ENCODE measurements at places on chromosomes 11 and 22.
A peak's percentile ranks its signal among the peaks of the same experiment; 100 is the strongest.

GRCh38 chr22:20203142-20203551 is 52.3 kb upstream of the CCDC188 start:
- ATAC-seq, result no peak

GRCh38 chr11:32385998-32386397 is 49.3 kb downstream of the WT1 start:
- ATAC-seq, result no peak

DNA sequence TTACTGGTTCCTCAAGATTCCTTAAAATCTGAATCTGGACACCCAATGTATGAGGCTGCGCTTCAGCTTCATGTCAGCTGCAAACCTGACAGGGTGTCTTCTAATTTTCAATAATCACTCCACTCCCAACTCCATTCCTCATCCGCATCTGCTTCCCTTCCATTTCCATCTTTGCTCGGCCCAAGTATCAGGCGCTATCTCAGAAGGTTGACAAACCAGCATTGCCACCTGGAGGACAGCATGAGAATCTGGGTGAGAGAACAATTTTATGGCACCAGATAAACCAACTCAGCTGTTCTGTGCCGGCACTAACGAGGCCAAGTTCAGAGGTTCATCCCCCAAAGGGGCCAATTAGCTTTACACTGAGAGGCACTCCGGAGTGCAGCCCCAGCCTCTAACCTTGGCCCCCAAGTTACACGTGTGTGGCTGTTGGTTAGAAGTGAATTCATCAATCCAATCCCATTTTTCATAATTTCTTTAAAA is 79.1 kb upstream of the LMO2 start:
- peak; percentile 99 for ATAC-seq

- ATAC-seq, result no peak
These were observed 948.5 kb upstream of the CCDC90B start for GRCh38 chr11:84234462-84235202.

DNA sequence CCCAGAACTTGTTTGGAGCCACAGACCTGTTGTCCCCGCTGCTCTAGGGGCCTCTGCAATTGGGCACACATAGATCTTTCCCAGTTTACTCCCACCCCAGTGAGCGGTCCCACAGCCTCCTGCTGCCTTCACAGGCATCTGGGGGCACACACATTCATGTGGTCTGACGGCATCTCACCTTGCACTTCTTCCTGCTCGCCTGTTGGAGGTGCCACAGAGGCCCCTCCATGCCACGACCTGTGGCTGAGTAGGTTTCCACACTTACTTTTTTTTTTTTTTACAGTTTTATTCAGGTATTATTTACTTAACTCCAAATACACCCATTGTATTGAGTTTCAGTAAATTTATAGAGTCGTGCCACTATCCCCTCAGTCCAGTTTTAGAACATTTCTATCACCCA is 68.9 kb upstream of the SEPTIN5 start:
- no peak for ATAC-seq

DNA sequence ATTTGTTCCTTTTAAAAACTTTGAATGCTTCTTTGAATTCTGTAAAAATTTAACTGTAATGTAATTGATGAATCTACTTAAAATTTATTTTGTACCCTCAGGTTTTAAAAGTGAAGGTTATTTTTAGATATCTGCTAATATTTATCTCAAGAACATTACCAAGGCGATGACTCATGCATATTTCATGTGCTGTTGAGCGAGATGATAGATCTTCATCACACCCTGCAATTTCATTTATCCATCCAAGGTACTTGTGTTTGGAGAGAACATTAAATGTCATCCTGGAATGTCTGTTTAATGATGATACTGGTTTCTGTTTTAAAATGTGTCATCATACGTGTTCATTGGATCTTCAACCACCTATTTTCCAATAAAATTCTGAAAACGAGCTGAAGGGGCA is 6.7 kb upstream of the OOSP4A start:
- ATAC-seq, result no peak

- no peak for ATAC-seq
These were observed 25.5 kb downstream of the DRD2 start for GRCh38 chr11:113449743-113450142.

- no peak for ATAC-seq
These were observed 5.6 kb downstream of the CHST1 start for GRCh38 chr11:45659818-45660160.

DNA sequence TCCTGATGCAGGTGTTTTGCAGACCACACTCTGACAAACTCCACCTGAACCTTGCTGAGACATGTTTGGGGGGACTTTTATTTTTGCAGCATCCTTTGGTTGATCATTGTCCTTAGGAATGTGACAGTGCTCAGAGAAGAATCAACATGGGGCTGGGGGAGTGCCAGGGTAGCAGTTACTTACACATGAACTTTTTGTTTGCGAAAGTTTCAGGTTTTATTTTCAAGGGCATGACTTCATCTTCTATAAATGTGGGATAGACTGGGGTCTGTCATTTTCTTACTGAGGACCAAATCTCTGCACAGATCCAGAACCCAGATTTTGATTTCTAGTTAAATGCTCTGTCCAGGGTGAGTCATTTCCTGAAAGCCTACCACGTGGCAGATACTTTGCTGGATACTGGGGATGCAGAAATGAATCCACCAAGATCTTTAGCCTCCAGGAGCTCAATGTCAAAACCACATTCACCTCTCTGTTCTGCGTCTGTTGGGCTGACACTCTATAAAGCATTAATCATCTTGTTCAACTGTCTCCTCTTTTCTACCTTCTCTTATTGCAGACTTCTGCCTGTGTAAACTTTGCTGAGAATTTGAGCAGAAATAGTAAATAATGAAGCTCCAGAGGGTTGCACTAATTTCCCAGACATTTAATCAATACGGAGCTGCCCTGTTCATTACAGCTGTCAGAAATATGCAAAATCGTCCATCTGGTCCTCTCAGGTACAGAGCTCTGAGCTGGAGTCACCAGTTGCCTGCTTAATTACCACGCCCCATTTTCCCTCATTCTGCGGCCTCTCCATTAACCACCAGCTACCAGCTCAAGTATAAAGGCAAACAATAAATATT is 387.9 kb downstream of the MIAT start:
- peak; percentile 36 for ATAC-seq

GRCh38 chr11:12741671-12742216 is 67.5 kb downstream of the TEAD1 start:
- no peak for ATAC-seq

DNA sequence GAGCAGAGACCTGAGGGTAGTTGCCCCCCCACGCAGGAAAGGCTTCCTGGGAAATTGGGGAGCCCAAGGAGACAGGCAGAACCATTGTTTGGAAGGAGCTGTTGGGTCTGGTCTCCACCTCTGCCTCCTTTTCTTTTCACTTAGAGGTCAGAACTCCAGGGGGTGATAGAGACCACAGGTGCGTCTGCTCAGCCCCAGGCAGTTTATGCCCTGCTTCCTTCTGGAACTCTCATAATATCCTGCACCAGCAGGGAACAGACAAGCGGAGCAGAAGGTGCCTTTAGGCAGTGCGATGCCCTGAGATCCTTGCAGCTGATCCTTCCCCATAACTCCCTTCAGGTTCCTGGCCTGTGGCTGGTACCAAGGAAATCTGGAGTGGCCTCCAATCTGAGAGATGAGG is 120.2 kb downstream of the NECTIN1 start:
- no peak for ATAC-seq

GRCh38 chr22:34330432-34330831 is 410.2 kb upstream of the LARGE1 start:
- no peak for ATAC-seq

DNA sequence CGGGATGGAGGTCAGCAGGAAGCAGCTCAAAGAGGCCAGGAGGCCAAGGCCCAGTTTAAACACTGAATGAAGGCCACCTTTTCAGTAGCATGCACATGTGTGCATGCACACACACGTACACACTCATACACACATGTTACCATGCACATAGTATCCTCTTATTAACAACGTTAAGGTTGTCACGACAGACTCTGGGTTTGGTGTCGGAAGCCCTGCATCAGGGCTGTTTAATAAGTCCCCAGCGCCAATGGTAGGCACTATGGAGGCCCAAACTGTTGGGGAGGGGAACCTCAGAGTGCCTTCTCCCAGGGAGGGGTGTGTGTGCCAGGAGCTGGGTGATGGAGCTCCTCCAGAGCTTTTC is 39.5 kb upstream of the ADA2 start:
- ATAC-seq, result no peak

DNA sequence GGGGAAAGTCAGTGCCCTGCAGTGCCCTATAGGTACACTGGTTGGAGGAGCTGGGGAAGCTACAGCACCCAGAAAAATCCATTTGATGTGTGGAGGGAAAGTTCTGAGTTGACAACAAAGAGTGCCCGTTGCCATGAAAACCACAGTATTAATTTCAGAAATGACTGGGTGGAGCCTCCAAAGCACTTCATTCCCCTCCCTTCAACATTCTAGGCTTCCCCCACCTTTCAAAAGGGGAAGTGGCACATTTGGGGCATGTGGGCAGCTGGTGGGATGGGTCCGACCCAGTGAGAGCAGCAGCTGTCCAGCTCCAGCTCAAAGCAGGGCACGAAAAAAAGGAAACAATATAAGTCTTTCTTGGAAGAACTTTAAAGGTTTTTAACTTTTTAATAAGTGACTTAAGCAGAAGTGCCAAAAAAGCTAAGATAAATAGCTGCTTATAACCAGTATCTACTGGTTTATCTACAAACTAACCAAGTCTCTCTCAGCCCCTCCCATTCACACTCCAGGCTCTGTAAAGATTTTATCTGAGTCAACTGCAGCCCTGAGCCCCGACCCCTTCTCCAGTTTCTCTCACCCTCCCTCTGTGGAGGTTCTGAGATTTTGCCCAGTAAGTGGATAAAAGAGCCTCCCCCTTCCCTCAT is 9.0 kb upstream of the AHNAK start:
- ATAC-seq, result no peak

DNA sequence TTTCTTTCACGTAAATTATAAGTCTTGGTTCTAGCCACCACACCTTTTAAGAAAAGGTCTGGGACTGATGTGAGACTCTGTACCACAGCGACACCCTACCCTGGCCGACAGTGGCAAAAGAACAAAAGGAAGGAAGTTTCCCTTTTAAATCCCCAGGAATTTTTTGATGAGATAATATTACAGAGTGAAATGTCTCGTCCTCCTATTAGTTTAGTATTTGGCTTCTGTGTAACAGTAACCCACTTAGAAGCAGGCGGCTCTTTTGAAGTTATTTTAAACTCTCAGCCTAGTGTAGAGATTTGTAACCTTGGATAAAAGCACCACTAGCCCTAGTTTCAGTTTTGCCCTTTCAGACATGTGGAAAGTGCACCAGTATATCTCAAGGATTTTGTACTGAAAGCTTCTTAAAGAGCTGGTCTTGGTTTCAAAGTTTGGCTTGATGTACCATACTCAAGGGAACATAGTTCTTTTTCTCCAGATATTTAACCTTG is 84.1 kb downstream of the C22orf31 start:
- peak; percentile 18 for ATAC-seq

GRCh38 chr11:80783561-80783960 is 1342.7 kb upstream of the TENM4 start:
- no peak for ATAC-seq

- no peak for ATAC-seq
These were observed 22.1 kb downstream of the FLI1 start for GRCh38 chr11:128715691-128716561.

- ATAC-seq, result no peak
These were observed 47.9 kb downstream of the AHNAK start for GRCh38 chr11:62498492-62499286.

GRCh38 chr11:60764879-60765278 is 8.2 kb downstream of the MS4A15 start:
- no peak for ATAC-seq

DNA sequence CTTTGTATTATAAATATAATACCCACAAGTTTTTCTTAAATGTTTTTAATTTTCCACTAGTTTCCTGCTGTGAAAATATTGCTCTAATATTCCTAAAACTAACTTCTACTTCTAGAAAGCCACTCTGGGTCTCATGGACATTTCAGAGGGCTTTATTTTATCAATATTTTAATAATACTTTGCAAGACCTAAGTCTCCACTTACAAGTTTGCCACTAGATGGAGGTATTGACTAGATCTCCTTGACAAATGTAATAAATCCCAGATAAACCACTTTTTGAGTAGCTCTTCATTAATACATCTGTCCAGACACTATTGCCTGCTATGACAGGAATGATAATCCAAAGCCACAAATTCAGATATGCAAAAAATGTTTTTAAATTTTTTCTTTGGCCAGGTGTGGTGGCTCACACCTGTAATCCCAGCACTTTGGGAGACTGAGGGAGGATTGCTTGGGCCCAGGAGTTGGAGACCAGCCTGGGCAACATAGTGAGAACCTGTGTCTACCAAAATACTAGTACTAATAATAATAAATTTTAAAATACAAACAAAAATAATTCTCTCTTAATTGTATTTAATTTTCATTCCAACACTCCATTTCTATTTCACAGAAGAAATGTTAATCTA is 3.5 kb upstream of the ACAT1 start:
- no peak for ATAC-seq

DNA sequence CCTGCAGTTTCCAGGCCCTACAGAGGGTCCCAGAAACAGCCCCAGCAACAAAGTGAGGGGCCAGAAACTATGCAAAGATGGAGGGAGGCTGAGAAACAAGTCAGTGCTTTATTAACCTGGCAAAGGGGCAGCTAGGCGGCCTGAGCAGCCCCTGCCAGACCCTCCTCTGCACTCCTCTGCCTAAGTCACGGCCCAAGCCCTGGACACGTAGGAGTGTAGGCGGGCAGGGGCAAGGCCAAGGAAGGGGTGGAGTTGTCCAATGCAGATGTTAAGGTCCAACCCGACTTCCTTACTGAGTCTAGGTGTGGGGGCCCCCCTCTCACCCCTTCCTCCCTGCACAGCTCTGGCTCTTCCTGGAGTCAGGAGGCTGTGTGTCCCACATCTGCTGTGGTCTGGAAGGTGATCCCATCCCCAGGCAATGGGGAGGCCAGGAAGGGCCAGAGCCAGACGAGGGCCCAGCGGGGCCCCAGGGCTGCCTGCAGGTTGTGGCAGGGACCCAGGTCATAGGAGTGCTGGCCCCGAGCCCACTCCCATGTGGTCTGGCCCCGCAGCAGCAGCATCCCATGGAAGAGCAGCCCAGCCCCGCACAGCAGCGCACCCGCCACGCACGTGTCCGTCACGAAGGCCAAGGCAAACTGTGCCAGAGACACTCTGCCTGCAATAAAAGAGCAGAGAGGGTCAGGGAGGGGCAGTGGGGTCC is 6.5 kb downstream of the ZDHHC24 start:
- ATAC-seq, result no peak

GRCh38 chr22:25554238-25554671 is 10.2 kb upstream of the GRK3 start:
- ATAC-seq, result peak; percentile 33

- ATAC-seq, result no peak
These were observed 84.5 kb upstream of the SUSD2 start for GRCh38 chr22:24096758-24097115.

All from motor neuron (in vitro differentiated cells).